ENCODE measurements at places on chromosomes 5 and 9.

DNA sequence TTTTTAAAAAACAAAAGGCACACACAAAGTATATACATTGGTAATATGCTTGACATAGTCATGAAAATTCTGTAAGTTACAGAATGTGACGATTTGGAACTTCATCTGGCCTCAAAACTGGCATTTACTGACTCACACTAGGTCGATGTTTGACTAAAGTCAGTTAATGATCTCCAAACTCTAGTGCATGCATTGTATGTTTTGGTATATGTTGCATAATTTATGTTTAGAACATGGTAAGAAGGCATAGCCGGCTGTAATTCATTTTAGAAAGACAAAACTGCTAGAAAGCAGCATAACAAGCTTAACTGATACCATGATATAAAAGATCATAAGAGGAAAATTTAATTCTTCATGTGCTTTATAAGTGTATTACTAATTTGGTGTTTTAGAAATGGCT lies 58.6 kb upstream of the RICTOR start:
- DNase-seq, result no peak

- DNase-seq, result no peak
These were observed 1363.5 kb downstream of the EFNA5 start for GRCh38 chr5:106307265-106307664.

GRCh38 chr5:73663161-73663859 lies 37.3 kb downstream of the ARHGEF28 start:
- DNase-seq, result no peak

- no peak for DNase-seq
These were observed 87.3 kb downstream of the CDKN2A start for GRCh38 chr9:21906881-21907280.

DNA sequence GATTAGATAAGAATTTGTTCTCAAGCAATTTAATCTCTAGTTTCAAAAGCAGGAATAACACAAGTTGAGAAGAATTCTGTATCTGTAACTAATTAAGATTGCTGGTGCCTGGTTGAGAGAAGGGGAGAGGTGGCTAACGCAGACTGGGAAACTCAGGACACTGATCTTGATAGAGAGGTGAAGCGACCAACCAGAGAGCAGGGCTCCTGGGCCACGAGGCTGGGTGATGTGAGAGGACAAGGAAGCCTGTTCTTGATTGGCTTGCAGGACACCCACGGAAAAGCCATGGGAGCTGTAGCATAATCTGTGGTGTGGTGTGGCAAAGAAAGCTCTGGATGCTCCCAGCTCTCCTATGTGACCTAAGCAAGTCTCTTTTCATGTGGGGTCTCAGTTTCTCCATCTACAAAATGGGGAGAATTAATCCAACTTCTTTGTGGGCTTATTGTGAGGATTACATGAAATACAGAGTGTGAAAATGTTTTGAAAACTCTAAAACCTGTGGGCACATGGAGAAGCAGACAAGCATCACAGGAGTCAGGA lies 594.1 kb upstream of the BRINP1 start:
- no peak for DNase-seq

- no peak for DNase-seq
These were observed 460.0 kb upstream of the SGCD start for GRCh38 chr5:155866971-155867370.

GRCh38 chr5:113039934-113040285 lies 63.3 kb downstream of the DCP2 start:
- no peak for DNase-seq

DNA sequence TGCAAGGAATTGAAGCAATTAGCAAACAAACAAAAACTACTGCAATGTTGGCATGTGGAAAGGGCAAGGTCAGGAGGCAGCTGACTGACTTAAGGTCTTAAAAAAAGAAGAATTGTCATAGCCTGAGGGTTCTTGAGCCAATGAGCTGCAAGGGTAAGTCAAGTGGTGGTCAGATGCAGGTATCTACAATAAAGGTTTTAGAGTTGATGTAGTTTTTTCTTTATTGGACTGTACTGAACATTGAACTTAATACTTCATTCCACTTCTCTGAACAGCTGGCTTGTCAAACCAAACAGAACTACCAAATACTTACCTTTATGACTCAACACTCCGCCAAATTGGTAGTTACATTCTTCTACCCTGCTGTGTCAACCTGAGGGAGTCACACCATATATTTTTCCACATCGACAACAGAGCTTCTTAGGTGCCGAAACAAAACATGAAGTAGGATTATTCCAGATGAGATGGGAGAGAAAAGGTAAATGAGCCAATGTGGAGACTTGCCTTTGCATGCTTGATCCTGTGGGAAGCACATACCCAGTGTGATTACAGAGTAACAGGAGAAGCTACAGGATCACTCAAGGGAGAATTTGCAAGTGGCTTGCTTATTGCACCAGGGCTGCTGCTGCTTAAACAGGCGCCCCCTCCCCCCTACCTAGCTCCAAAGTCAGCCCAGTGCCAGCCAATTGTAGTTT lies 35.3 kb downstream of the EQTN start:
- no peak for DNase-seq

GRCh38 chr5:141715346-141715905 lies 33.4 kb upstream of the ARAP3 start:
- no peak for DNase-seq

- no peak for DNase-seq
These were observed 2.8 kb downstream of the ZNF608 start for GRCh38 chr5:124743602-124744169.

DNA sequence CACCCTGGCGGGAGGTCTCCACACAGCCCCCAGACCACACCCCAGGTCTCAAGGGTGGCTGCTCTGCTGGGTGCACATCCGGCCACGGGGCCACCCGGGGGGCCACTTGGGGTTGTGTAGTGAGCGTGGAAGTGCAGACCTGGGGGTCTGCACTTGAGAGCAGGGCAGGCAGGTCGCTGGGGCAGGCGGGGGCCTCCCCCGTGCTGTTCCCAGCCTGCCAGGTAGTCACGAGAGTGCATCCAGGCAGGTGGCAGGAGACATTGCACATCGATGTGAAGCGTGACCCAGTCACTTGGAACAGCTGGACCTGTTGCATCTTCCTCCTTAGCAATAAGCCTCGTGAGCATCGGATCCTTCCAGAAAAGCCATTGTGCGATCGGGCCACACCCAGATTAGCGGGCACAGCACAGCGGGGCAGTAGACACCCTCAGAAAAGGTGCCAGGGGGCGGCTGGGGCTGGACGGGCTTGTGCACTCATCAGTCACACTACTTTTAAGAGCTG lies 4.8 kb upstream of the ENTPD8 start:
- DNase-seq, result peak; percentile 3

- no peak for DNase-seq
These were observed 68.7 kb downstream of the CRB2 start for GRCh38 chr9:123424552-123425225.

DNA sequence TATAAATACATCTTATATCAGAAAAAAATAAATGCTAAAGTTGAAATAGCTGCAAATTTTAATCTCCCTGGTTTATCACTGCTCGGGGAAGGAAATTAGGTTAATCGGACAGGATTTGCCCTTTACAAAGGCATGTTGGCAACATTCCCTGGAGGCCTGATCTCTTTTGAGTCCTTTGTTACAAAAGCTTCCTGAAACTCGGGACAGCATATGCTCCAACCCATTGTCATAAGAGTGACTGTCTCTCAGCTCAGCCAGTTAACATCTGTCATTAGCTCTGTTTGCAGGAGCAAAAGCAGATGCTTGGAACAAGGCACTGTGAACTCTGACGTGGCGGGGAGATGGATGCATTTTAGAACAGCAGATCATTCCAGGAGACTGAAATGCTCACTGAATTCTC lies 80.6 kb downstream of the MYO10 start:
- DNase-seq, result no peak

- no peak for DNase-seq
These were observed 49.7 kb upstream of the NCS1 start for GRCh38 chr9:130122456-130122855.

DNA sequence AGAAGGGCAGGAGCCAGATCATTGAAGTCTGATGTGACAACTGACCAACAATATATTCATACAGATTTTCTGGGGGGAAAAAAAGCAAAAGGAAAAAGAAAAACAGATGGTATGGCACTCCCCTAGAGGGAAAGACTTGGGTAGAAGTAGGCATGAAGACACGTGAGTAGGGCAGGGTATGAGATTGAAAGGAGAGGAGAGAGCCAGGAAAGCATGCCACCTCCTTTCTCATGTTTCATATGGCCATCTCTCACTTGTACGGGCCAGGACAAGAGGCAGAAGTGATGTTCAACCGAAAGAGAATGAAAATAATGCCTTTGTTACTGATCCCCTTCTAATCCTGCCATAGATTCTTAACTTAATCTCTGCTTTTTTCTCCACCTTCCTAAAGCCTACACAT lies 139.0 kb upstream of the ACTBL2 start:
- DNase-seq, result no peak

GRCh38 chr9:100088202-100088601 lies 10.6 kb downstream of the ERP44 start:
- DNase-seq, result no peak

DNA sequence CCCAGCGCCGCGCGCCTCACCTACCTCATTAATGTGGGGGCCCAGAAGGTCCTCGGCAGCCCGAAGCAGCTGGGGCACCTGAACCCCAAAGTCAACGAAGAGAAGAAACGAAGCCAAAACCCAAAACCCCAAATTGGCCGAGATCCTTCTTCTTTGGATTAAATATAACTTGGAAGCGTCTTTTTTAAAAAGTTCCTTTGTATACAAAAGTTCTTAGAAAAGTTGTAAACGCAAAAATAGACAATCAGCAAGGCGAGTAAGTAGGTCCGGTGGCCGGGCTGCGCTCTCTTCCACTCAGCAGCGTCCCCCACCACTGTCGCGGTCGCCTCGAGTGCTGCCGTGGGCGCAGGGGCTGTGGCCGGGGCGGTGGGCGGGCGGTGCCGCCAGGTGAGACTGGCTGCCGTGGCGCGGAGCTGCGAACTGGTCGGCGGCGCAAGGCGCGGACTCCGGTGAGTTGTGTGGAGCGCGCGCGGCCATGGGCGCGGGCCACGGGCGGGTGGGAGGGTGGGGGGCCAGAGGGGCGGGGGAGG lies 360 bp downstream of the KLF4 start:
- DNase-seq, result no peak

GRCh38 chr9:131627648-131628458 lies 82.5 kb downstream of the PRRT1B start:
- DNase-seq, result peak; percentile 89

DNA sequence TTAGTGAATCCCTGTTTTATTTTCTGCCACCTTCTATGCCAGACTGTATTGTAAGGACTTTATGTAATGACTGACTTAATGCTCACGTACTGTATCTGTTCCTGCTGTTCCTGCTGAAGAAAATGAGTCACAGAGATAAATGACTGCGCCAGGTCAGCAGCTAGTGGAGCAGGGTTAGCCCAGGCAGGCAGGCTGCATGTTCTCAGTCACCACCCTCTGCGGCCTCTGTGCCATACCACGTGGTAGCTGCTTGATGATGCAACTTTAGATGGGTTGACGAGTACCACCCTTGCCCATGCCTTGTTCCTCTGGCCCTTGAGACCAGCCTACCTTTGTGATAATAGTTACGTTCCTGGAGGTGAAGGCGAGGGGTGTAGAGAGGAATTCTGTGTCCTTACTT lies 161.9 kb downstream of the TRIO start:
- DNase-seq, result no peak

DNA sequence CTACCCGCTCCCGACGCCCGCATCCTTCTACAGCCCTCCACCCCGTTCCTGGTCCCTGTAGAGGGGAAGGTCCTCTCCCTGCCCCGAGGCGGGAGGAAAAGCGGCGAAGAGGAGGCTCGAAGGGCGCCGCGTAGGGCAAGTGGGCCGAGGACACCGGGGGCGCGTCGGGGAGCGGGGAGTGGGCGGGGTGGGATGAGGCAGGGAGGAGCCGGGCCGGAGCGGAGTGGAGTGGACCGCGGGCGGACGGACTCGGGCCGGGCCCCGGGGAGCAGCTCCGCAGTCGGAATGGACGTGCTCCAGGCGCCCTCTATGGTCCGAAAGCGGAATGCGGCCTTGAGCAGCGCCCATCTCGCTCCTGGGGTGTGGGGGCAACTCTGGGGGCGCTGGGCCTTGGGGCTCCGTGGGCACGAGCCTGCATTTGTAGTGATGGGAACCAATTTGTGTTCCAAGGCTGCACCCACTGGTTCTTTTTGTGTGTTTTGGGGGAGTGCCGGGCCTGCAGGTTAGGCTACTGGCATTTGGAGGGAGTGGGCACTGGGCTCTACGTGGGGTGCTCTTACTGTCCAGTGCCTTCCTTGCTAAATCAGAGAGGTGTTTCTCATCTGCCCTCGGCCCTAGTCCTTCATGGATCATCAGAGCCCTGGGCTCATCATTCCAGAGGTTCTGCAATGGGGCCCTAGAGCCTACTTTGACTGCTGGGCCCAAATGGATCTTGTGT lies 7.3 kb downstream of the IRX1 start:
- no peak for DNase-seq

GRCh38 chr9:37892063-37892462 lies 11.9 kb downstream of the SLC25A51 start:
- no peak for DNase-seq

DNA sequence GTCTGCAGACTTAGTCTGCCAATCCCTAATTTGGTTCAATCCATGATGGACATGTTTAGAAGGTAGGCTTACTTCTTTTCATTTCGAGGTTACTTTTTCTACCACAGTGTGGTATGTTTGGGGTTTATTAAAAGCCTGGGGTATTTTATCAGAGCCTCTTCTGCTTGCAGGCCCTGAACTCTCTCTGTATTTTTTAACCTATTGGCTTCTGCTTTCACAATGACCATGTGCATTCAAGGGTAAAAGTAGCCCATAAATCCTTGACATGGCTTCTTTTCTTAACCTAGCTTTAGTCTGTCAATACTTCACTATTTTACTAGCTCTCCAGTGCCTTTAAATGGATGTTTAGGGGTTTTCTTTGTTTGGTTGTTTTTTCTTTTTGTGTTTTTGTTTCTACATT lies 286.6 kb downstream of the FER start:
- DNase-seq, result no peak

Measured in T-helper 1 cell (primary cell).